Stimulated activated CD8-positive, alpha-beta memory T cell treated with anti-CD3 and anti-CD28 coated beads, Interleukin-7, amount 100 ng/mL, for 4 hours (primary cell): ENCODE measurements at places on chromosomes 16 and 17.

- DNase-seq = no peak
Observed at GRCh38 chr16:78311831-78312230, 212.4 kb downstream of the WWOX start.

GRCh38 chr16:67233596-67233995 is 6.7 kb downstream of the TMEM208 start:
- no peak for DNase-seq

DNA sequence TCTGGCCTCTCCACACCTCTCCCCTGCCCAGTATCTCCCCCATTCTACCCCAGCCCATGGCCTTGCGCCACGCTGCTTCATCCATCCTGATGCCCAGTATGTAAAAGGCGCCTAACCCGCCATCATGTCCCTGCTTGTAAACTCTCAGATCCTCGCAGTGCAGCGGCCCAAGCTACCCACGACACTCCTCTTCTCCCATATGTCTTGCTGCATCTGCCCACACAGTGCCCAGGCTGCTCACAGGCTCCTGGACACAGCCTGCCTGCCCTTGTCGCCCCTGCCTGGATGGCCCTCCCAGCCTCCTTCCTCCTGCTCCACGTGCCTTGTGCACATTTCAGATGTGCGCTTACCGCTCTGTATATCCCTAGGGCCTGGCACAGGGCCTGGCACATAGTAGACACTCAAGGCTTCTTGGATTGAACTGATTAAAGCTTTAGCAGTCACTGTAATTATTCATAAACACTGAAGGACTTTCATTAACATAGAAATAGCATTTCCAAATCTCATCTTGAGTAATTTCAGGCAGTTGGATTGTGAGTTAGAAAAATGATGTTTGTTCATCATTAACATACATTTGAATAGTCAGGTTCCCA is 129.1 kb downstream of the CLEC16A start:
- DNase-seq = no peak

- no peak for DNase-seq
Observed at GRCh38 chr17:11245791-11246190, 4.8 kb downstream of the SHISA6 start.

DNA sequence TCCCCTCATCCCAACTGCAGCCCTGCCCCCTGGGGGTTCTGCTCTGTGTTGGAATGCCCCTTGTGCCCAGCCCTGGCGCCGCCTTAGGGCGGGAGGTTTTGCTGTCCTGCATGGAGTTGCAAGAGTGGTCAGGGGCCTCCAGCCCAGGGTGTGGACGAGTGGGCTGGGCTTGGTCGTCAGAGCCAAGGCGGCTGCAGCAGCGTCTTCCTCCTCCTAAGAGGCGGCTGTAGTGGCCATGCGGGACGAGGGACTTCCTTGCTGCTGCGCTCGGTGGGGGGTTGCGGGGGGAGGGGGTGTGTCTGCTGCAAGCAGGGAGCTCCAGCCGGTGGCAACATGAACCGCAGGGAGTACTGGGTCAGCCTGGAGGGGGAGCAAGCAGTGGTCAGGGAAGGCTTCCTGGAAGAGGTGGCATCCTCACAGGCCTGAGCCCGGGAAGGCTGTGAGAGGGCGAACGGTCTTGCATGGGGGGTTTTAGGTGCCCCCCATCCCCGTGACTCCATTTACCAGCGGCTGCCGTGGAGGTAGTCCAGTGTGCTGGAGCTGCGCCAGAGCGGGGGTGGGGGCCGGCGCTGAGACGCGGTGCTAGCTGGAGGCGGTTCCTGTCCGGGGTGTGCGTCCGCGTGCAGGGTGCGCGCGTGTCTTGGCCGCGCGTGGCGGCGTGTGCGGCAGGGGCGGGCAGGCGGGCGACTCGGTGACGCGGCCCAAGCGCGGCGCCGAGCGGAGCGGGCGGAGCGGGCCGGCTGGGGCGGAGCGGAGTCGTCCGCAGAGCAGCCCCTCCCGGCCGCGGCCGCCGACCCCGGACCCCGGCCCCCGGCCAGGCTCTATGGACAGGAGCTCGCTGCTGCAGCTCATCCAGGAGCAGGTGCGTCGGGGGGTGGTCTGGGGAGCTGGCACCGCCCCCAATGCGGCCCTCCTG is at the start of gene RHBDL1:
RHBDL1 (plus strand) TSS at position 704 of the 916 bp plus-strand sequence; CDS start at position 824, 120 bp downstream.
- no peak for DNase-seq

DNA sequence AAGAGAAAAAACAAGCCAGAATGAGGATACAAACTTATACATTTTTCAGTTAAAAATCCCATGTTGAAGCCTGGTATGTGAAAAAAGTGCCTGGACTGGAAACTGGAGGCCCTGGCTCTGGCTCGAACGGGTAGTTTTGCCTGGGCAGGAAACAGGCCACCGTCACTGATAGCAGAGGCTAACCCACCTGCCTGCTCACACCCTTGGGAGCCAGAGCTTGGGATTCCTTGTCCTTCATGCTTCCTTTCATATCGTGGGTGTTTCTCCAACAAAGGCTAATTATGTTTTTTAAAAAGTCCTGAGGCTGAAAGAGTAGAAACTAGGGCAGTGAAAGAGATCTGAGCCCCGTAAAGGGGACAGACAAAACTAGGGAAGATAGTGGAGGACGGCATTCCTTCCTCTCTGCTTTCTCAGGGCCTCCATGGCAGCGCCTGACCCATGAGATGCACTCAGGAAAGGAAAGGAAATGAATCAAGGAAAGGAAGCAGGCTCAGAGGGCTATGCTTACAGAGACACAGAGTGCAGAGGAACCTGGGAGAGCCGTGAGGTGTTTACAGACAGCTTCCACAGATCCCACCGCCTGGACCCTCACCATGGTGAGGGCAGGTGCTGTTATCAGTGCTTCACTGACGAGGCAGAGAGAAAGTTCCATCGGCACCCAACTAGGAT is 138.1 kb downstream of the PARN start:
- no peak for DNase-seq

GRCh38 chr17:74446551-74447500 is 14.9 kb downstream of the GPRC5C start:
- DNase-seq = no peak

DNA sequence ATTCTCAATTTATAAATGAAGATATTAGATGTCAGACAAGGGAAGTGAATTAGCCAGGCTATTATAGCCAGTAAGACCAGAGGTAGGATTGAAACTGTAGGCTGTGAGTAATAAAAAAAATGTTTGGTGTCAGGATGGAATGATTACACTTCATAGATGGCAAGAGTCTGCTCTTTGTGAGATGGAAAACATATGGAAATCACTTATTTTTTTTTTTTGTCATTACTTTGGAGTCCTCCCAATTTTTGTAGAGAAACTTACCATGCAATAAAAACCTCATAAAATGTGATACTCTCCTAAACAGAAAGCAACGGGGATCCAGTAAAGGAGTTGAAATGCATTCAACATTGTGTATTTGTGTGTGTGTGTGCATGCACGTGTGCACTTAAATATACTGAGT is 532.7 kb upstream of the CDH8 start:
- DNase-seq = no peak

DNA sequence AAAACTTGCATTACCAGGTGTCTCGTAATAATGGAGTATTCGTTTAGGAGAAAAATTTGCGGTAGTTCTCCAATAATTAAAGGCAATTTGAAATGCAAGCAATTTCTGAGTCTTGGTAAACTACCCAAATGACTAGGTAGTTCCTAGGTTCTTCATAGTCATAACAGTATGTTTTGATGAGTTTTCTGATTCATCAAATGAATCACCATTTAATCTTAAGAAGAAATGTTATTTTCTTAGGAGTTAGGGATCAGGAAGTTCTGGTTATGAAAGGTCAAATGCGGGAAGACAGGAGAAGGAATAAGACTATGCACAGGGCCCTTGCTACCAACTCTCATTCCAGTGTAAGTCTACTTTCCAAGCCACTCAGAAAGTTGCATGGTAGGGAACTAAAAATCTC is 221.5 kb upstream of the SOX9 start:
- no peak for DNase-seq

GRCh38 chr17:83179374-83179773 is 100.0 kb downstream of the METRNL start:
- no peak for DNase-seq

- DNase-seq = no peak
Observed at GRCh38 chr17:57810721-57811637, 38.9 kb downstream of the MRPS23 start.

DNA sequence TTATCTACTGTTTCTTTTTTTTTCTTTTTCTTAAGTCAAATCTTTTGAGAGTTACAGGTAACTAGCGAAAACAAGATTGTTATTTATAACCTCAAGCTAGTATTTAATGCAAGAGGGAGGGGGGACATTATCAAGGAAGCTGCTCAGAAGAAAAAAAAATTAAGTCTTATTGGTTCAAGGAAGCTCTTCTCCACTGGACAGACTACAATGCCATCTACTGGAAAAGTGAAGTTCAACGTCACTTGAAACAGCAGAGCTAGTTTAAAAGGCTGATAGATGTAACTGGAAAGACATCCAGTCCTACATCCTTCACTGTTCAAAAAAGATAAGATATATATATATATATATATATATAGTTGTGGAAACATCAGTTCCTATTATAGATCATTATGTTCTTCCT is 418.0 kb upstream of the PSMD7 start:
- no peak for DNase-seq

DNA sequence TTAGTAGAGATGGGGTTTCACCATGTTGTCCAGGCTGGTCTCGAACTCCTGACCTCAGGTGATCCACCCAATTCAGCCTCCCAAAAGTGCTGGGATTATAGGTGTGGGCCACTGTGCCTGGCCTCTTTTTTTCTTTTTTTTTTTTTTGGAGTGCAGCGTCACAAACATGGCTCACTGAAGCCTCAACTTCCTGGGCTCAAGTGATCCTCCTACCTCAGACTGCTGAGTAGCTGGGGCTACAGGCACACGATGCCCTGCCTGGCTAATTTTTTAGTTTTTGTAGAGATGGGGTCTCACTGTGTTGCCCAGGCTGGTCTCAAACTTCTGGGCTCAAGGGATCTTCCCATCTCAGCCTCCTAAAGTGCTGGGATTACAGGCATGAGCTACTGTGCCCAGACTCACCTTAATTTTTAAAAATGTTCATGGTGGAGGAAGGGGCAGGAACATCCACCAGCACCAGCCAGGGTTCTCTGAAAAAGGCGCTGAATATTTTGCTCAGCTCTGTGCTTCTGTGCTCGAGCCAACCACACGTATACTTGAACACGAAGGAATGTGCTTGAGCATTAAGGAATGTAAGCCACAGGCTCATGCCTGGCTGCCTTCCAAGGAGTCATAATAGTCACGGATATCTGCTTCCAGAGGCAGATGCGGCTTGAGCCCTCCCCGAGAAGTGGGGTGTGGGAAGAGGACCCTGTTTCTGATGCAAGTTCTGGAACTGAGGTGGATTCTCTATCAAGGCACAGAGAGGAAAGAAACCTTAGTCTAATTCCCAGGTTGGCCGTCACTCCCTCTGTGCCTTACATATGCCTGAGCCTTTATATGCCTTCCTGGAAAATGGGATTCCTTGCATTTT is 65.5 kb upstream of the CREBBP start:
- DNase-seq = no peak

DNA sequence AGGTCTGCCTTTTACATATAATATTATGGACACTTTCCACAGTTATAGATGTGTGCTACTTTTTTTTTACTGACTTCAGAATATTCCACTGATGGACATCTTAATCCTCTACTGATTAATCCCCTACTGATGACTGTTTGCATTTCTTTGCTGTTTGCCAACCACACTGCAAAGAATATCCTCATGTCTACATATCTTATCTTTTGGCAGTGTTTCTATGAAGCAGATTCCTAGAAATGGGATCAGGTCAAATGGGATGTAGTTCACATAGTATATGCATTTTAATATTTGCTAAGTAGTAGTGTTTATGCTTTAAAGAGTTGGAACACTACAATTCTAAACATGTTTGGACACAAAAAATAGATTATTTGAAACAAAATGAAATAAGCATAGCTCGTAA is 3.2 kb downstream of the CCL3 start:
- DNase-seq = no peak

GRCh38 chr16:86931410-86931941 is 353.1 kb downstream of the FOXL1 start:
- no peak for DNase-seq

GRCh38 chr17:76088041-76088867 is 9.3 kb downstream of the ZACN start:
- DNase-seq = no peak

DNA sequence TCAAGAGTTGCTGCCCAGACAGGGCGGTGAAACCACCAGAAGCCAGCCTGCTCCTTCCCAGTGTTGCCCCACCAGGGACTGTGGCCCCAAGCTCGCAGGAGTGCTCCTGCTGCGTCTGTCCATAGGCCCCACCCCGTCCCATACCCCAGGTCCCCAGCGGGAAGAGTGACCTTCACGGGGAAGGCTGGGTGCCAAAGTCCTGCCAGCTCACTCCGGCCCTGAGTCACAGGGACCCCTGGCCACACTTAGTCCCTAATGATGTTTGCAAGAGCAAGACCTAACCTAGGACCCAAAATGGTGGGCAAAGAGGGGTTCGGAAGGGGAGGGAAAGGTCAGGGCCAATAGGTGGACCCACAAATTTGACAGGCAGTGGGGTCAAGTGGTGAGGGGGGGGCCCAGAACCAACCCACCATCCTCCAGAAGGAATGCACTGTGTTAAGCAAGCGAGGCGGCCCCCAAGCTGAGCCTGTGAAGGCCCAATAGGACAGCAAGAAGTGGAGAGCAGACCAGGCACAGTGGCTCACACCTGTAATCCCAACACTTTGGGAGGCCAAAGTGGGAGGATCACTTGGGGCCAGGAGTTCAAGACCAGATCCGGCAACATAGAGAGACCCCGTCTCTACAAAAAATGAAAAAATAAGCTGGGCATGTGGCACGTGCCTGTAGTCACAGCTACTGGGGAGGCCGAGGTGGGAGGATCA is 3.3 kb downstream of the DOK4 start:
- DNase-seq = no peak

- DNase-seq = no peak
Observed at GRCh38 chr17:80859002-80859941, 132.4 kb upstream of the CHMP6 start.

GRCh38 chr16:25198021-25198420 is 18.7 kb upstream of the AQP8 start:
- no peak for DNase-seq

DNA sequence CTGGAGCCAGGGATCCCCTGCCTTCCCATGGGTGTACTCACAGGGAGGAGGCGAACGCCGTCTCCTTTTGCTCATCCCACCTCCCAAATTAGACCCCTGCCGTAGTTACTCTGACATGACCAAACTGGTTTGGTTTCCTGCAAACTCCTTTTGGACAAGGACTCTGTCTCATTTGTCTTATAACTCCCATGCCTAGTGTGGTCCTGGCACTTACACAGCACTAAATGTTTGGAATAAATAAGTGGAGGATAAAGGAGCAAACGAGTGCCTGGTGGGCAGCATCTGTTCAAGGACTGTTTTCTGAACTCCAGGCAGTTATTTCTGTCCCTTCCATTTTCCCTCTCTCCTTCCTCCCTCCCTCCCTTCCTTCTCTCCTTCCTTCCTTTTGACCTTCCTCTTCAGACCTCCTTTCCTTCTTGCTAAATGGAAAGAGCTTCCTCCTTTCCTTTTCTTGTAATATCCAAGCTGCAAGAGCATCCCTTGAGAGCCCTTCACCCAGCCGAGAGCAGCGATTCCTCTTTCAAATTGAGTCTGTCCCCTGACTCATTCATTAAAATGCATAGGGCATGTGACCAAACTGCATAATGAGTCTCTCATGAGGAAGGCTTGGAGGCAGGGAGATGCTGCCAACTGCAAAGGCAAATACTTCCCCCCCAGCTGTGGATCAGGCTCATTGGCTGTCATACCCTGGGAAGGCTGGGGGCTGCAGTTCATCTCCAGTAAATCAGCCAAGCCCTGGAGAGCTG is 36.8 kb downstream of the CHD9 start:
- no peak for DNase-seq
